ENCODE measurements at places on chromosomes 5 and 9. TPM values are rescaled to one million over a fixed set of nuclear protein-coding genes. Genes with fewer than 3 reads are reported as not detected.

ISOC1 gene
- 103 TPM for total RNA-seq

DNA sequence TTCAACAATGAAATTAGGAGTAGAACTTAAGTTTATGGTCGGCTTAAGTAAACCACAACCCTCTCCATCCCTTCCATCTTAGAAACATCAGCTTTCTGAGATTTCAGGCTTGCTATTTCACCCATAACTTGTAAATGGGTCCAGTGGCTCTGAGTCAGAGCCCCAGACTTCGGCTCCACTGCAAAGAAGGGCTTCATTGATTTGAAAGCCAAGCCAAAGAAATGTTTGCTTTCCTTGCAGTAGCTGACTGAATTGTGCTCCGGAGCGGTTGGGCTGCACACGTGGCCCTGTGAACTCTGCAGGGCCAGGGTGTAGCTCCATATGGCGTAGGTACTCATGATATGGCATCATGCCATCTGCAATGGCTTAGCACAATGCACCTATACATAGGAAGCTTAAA, 57.0 kb downstream of the NREP start:
- DNase-seq = no peak

DNA sequence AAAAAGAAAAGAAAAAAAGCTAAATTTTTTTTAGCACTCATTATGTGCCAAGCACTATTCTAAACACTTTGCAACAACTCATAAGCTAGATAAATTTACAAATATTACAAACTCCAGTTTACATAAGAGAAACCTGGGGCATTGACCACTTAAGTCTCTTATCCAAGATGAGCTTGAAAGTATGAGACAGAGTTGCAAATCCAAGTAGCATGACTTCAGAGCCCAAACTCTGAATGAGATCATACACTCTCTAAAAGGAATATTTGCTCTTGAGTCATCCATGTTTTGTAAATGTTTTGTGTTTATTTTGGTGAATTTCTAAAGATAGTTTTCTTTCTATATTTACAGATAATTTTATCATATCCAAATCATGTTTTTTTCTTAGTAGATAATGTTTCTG, 4.0 kb upstream of the SHOC1 start:
- no peak for DNase-seq

DNA sequence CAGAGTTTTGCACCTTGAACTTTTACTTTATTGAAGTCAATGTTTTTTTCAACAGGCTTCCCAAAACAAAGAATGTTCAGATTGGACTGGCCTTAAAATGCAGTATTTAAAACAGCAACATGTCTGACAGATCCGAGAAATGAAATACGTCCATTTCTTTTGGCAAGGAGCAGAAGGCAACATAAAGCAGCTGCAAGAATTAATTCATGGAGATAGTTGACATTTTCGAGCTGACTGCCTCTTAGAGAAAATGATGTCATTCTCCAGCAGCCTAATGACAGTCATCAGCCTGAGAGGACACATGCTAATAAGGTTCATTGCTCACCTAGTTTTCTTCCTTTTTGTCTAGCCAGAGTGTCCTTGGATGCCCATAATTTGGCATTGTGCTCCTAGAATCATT, 232.2 kb upstream of the SEMA6A start:
- no peak for DNase-seq

- peak; percentile 45 for DNase-seq
Measured at GRCh38 chr9:129102791-129103594, 7.6 kb downstream of the CRAT start.

GRCh38 chr5:178234750-178235587, 2.4 kb upstream of the PHYKPL start:
- peak; percentile 84 for DNase-seq

SLC34A1 gene
- not detected for total RNA-seq

SPINK5 gene
- total RNA-seq = 0.18 TPM

DNA sequence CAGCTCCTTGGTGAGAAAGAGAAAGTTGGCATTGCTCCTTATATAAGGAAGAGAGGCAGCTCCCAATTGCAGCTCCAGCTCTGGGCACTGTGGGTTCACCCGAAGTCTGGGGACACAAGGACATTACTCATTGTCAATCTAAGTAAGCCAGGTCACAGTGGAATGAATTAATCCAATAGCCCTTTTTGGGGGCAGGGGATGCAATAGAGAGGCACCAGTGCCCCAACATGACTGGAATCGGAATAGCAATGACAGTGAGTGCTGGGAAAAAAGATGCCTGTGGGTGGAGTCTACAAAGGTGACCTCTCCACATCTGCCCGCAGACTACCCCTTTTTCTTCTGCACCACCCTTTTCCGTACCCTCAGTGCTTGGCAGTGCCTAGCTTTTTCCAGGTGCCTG, 11.1 kb upstream of the NEUROG1 start:
- DNase-seq = no peak

- no peak for DNase-seq
Measured at GRCh38 chr9:120899490-120900068, 22.6 kb upstream of the PHF19 start.

GRCh38 chr5:61732369-61732768, 400.3 kb downstream of the ZSWIM6 start:
- peak; percentile 22 for DNase-seq

- DNase-seq = peak; percentile 92
Measured at GRCh38 chr9:129143031-129143927, 32.1 kb downstream of the PTPA start.

- DNase-seq = no peak
Measured at GRCh38 chr5:42984307-42984706, 55.8 kb downstream of the ANXA2R start.

- no peak for DNase-seq
Measured at GRCh38 chr5:113574417-113574816, 60.9 kb downstream of the YTHDC2 start.

DNA sequence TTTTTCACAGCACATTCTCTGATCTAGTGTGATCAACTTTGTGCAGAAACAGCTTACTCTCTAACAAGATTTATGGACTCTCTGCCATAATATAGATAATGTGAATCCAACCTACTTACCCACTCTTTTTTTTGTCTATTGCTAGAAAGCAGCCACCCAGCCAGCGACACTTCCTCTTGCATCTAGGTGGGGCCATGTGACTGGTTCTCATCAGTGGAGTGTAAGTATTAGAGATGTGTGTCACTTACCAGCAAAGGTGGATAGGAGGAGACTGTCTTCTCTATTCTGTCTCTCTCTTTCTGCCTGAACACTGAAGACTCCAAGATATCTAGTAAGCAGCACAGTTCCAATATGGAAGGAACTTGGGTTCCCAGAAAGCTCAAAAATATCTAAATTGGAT, 174.8 kb downstream of the MCTP1 start:
- no peak for DNase-seq

INSYN2B gene
- total RNA-seq = 0.29 TPM

DNA sequence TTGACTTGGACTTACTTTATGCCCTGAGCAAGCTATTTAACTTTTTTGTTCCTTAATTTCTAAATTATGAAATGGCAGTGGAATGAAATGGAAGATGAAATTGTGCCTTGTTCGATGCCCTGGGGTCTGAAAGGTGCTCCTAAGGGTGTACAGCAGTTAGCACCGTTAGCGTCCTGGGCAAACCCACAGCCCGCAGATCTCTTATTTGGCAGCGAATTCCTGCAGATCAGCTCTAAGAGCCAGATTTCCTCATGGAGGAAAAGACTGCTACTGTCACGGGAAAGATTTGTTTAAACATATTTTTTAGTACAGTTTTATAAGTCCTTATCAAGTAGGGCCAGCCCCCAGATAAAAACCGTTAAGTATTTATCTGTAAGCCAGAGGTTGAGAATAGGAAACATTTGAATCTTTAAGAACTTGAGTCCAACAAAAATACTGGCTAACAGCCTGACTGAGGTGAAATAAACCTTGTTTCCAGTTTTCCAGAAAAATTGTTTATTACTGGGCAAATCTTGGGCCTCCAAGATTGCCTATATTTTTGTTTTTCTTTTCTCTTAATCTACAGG, 216.5 kb upstream of the DMRT1 start:
- no peak for DNase-seq

DNA sequence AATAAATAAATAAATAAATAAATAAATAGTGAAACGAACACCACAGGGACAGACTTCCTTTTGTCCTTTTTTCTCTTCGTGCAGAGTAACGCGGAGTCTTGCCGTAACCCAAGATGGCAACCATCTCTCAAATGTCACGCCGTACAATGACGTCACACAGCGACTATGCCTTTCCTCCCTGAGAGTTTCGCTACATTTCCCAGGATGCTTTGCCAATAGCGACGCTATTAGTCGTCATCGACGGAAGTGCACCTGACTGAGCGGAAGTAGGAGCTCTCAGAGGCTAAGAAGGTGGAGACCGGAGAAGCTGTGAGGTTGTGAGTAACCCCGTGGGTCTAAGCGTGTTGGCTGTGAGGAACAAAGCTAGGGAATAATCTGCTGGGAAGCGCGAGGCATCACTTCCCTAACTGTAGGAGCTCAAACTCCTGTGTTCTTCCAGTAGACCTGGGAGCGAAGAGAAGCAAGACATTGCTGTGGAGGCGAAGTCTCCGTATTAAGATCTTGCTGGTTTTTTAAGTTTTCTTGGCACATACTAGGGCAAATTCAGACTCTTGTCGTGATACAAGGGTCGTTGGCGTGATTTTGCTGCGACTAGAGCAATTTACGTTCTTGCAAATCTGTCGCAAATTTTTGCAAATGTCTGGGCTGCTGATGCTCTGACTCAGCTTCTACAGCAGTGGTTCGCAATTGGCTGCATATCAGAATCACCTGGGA, at the start of gene TTC1:
Gene TTC1, plus strand, starts transcription at position 263 of the 714 bp plus-strand sequence. CDS start 1,390 bp downstream, outside the sequence.
- DNase-seq = peak; percentile 97

DNA sequence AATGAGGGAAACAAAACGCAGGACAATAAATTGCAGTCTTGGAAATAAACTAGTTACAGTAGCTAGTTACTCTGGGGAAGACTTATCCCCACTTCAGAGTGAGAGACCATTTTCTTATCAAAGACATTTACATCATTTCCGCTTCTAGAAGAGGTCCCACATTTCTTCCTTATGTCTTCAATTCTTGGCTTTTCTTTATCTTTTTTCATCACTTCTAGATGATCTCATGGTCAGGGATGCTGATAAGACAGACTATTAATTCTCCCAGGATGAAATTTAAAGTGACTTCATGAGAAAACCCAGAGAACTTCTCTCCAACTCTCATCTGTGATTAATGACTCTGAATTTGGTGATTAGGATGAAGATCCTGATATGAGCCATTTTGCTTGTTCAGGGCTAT, 229.1 kb downstream of the MTRR start:
- no peak for DNase-seq

- no peak for DNase-seq
Measured at GRCh38 chr9:107833295-107833694, 343.7 kb upstream of the KLF4 start.

- DNase-seq = no peak
Measured at GRCh38 chr5:169158764-169159163, 142.2 kb downstream of the SLIT3 start.

DNA sequence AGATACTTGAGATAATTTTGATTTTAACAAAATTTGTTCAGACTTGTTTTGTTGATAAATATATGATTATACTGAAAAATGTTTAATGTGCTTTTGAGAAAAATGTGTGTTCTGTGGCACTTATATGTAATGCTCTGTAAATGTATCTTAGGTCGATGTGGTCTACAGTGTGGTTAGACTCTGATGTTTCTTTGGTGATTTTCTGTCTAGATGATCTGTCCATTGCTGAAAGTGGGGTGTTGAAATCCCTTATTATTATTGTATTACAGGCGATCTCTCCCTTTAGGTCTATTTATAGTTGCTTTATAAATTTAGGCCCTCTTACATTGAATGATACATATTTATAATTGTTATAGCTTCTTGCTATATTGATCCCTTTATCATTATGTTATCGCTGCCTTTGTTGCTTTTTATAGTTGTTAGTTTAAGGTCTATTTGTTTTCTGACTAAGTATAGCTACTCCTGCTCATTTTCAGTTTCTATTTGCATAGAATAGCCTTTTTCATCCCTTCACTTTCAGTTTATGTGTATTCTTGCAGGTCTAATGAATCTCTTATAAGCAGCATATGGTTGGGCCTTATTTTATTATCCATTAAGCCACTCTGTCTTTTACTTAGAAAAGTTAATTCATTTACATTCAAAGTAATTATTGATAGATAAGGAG, 124.3 kb downstream of the MRPS30 start:
- DNase-seq = no peak

DNA sequence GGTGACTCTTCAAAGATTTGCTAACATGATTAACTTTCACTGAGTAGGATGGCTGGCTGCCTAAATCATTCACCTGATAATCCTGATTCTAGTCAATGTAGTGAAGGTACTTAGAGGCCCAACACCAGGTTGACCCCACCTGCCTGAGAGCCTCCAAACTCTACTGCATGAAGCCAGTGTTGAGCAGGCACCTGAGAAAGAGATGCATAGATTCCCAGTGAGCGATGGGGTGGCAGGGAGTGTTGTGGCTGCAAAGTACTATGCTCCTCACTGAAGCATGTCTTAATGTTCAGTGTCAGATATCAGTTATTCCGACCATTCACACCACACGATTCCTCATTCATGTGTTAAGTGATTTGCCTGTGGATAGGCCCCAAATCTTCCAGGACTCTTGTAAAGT, 804.4 kb downstream of the TLE4 start:
- DNase-seq = no peak

GRCh38 chr5:148853868-148854267, 27.5 kb downstream of the ADRB2 start:
- no peak for DNase-seq

- DNase-seq = no peak
Measured at GRCh38 chr9:121727295-121728020, 76.0 kb downstream of the DAB2IP start.

FAM221B gene
- not detected for total RNA-seq

- DNase-seq = no peak
Measured at GRCh38 chr5:41503310-41503709, 7.1 kb downstream of the PLCXD3 start.

IL5 gene
- not detected for total RNA-seq

DNA sequence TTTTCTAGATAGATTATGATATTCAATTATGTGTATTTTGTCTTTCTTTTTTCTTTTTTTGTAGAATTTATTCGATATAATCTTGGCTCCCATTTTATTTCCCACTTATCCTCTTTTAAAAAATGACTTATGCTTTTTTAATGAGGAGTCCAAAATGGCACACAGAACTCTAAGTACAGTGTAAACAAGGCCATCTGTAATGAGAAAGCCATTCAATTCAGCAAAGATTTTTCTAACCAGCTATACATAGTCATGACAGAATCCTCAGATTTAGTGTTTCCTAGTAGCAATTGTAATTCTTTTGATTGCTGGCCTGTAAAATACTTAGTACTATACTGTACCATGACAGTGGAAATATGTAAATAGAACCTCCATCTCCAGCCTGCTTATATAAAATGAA, 651.4 kb downstream of the RAB3C start:
- DNase-seq = no peak

CCDC192 gene
- not detected for total RNA-seq

ARL10 gene
- total RNA-seq = 8.2 TPM

DNA sequence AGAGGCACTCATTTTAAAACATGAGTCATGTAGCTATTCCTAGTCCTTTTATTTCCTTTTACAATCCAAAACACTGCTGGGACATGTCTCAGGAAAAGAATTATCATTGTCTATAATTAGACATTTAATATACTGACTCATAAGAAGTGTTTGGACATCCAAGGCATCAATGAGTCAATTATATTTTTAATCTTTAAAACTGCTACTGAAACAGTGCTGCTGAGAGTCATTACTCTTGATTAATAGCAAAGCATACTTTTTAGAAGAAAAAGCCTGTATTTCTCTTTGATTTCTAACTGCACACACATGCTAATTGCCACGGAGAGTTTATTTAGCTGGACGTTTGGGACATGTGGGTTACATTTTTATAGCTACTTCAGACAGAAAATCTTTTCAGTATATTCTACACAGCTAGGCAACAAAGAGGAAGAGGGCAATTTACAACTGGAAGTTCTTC, 1249.0 kb upstream of the CDH18 start:
- no peak for DNase-seq
